ENCODE measurements at places on chromosomes 12 and 14.

DNA sequence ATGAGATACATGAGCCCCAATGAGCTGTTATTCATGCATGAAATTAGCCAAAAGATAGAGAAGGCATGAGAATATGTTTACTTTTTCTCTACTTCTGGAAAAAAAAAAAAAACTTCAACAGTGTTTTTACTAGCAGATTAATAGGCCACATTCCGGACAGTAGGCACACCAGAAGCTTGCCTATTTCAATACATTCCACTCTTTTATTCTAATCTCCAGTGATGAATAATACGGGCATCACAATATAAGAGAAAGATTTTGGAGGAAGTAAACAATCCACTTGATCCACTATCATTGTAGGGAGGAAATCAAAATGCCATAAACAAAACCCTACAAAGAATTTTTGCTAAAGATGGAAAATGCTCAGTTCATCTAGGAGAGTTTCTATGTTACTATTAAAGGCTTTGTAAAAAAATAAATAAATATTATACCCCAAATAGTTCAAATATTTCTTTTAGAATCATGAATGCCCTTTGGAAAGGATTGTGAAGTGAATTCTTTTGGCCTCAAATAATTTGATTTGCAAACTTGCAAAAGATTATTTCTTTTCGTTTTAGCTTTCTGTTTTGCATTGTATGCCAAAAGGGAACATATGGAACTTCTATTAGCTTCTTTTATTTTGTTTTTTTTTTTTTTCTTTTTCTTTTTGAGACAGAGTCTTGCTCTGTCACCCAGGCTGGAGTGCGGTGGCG, 232.6 kb downstream of the EPS8 start:
- DNase-seq = no peak

DNA sequence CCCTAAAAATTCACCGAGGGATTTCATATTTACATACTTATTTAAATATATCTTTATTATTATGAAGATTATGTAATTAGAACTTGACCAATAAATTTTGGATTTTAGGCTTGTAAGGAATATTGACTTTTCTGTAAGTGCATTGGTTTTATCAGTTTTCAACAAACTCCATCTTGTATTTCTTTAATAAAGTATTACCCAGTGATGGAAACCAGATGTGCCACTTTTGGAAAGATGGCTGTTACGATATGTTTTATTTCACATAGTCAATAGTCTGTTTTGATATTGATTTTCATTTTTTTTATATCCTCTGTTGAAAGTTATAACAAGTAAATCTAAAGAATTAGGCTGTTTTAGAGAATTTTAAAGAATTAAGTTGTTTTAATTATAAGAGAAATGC, 1.8 kb downstream of the MON2 start:
- DNase-seq = no peak

DNA sequence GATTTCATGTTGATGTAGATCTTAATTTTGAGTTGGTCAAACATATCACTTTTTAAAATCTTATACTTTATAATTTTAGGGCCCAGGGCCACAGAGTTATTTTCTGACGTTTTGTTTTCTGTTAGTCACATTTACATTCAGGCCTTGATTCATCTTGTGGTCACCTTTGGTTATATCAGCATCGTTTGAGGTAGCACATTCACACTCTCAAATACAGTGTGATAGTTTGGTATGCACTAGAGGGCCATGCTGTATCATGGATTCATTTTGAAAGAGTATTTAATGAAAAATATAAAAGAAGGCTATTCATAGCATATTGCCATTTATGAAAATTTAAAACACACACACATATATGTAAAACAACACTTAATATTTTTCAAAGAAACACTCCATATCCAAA, 274.6 kb downstream of the RAD51B start:
- no peak for DNase-seq

DNA sequence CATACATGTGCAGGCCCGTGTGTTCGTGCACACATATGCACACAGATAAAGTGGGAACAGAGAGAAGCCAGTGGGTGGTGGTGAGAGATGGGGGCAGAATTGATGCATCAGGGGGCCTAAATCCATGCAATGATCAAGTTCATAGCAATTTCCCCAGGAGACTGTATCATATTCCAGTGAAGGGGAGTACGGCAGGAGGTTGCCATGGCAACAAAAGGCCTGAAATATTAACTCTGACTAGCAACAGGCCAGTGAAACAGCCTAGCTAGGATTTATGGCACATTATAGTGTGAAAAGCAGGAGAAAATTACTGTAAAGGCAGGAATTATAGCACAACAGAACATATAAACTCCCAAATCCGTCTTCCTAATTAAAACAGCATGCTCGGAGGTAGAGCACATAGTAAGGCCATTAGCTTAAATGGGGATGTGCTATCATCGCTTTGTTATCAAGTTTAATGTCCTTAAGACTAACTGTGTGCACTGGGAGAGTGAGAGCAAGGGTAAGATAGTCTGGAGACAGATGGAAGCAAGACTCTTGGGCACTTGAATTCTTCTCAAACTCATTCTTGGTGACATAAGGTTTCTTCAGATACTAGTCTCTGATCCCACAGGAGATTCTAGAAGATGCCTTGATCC, 806.3 kb downstream of the DIO2 start:
- DNase-seq = no peak

GRCh38 chr14:86038387-86039042, 508.6 kb downstream of the FLRT2 start:
- DNase-seq = peak; percentile 38

GRCh38 chr12:8834230-8834629, 11.8 kb downstream of the A2ML1 start:
- DNase-seq = no peak
